Stimulated activated CD4-positive, alpha-beta T cell treated with anti-CD3 and anti-CD28 coated beads, Interleukin-1b, Interleukin-23, amount 100 ng/mL, for 24 hours (primary cell): ENCODE measurements at places on chromosomes 1 and 21.

DNA sequence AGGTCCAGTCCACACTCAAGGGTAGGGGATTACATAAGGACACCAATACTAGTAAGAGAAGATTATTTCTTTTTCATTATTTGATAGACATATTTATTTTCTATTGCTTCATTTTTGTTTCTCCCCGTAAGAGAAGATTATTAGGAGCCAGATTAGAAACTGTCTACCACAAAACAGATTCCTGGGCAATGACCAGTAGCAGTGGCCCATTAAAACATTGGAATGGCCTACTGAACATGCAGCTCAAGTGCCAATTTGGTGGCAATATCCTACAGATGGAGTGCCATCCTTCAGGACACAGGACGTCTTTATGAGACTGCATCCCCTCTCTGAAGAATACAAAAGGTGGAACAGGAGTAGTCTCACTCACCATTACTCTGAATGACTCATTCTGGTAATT, 34.0 kb upstream of the ARHGAP29 start:
- DNase-seq: no peak

- no peak for DNase-seq
Measured at GRCh38 chr1:168794057-168794456, 65.1 kb upstream of the DPT start.

DNA sequence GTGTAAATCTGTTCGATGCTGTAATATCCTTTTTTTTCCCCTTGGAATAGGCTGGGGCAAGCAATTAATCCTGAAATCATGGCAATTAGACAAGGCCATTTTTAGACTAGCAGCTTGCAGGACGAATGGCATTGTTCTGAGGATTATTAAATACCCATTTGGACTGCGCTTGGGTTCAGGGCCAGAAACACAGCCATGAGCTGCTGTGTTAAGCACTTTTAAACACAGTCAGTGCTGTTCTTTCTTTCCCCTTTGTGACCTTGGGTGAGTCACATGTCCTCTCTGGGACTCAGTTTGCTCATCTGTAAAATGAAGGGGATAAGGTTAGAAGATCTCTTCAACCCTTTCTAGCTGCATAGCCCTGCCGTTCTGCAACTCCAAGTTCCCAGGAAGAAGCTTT, 58.6 kb upstream of the C8B start:
- no peak for DNase-seq

DNA sequence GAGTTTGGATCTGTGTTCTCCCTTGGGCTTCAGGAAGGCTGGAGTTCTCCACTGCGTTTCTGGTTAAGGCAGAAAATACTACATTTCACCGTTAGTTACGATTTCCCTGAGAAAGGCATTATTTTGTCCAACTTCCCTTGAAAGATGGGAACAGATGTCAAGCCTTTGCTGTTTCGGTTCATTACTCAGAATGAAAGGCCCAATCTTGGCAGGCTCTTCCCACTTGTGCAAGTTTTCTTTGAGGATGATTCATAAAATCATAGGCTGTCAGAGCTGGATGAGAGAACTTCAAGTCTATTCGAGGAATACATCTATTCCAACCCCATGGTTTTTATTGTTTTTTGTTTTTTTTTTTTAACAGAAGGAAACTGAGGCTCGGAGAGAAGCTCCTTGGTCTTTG, 205.2 kb downstream of the GRIK3 start:
- no peak for DNase-seq

DNA sequence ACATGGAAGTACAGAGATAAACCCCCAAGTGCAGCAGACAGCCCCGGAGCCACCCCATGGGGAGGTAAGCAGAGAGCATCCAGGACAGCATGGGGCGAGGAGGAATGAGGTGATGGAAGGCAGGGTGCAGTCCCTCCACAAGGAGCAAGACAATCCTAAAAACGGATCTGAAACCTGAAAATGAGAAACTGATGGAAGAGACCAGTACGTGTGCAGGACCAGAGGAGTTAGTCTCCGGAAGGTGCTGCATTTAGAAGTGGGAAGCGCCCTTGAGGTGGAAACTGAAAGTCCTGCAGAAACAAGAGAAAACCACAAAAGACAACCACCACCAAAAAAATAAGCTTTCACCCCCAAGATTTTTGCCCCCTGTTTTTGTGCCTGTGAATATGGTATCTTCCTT, 17.4 kb upstream of the DDOST start:
- DNase-seq: no peak

GRCh38 chr1:205598841-205599668, 32.8 kb downstream of the ELK4 start:
- DNase-seq: no peak
